EL (cell line): ENCODE measurements at places on chromosomes 2 and 18.
A peak's percentile ranks its signal among the peaks of the same experiment; 100 is the strongest.

GRCh38 chr2:59389240-59389639 lies 1148.1 kb upstream of the FANCL start:
- DNase-seq, result peak; percentile 0

DNA sequence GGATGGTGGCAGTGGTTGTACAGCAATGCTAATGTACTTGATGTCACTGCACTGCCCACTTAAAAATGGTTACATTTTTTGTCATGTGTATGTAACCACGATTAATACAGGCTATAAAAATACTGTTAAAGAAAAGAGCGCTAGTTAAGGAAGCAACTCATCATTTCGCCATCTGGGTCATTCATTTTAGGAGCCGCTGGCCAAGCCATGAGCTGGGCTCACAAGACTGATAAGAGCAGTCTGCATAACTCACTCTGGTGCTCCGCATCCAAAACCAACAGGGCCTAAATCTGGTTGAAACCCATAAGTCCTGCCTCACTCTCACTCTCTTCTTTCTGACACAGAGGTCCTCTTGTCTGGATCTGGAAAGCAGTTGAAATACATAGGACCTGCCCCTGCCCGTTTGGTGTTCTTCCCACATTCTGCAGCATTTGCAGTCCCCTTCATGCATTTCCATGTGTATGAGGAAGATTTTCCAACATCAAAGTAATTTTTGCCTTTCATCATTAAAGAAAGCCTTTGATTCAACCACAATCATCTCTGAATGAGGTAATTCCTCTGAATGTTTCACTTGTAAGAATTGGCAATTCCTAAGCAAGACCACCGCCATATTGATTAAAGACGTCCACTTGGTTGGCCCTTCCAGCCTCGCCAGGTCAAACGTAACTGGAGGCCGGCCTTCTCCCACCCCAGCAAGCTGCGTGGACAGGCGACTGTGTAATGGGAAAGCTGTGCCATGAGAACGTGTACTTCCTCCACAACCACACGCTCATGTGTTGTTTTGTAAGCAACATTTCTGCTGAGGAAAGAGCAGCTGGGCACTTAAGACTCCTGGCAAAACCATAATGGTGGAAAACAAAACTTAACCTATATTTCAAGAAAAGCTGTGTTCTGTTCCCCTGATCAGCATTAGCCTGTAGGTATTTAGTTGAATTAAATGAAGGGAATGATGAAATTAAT lies 112.2 kb downstream of the VAPA start:
- DNase-seq, result no peak

- peak; percentile 97 for DNase-seq
These were observed 228.7 kb upstream of the SIX2 start for GRCh38 chr2:45237850-45238542.

GRCh38 chr18:12397793-12398192 lies 9.9 kb upstream of the PRELID3A start:
- DNase-seq, result no peak

- no peak for DNase-seq
These were observed 8.0 kb downstream of the ATP9B start for GRCh38 chr18:79077181-79077580.

- no peak for DNase-seq
These were observed 121.5 kb downstream of the LPIN1 start for GRCh38 chr2:11867926-11868325.

- peak; percentile 25 for DNase-seq
These were observed 57.9 kb downstream of the NXPH2 start for GRCh38 chr2:138722316-138722715.

DNA sequence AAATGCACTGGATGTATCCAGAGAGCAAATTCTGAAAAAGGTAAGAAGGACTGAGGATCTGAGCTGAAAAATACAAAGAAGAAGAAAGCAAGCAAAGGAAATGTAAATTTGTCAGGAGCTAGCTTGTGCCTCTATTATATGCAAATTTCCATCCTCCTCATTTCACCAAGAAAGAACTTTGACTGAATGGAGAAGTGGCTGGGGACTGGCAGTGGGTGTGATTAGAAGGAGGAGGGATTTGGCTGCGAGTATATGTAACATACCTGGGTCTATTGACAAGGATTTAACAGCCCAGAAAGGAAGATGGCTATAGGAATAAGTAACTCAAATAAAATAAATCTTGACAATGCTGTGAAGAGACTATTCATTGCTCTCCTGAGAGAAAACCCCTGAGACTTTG lies 19.4 kb upstream of the RIT2 start:
- no peak for DNase-seq

GRCh38 chr2:236236559-236237452 lies 27.4 kb downstream of the ASB18 start:
- DNase-seq, result no peak

DNA sequence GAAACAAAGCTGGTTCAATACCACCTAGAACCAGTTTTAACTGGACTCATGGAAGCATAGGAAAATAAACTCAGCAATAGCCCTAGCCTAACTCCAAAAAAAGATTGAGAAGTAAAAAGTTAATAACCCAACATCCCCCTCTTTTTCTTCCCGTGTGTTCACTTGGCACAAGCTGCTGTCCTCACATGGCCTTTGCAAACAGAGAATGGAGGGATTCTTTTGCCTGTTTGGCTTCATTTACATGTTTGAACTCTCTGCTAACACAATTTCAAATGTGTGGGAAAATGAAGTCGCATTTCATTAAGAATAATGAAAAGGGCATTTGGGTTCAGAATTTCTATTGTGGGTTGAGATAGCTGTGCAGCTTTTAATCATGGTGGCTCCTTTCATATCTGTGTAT lies 589.2 kb upstream of the LRRTM1 start:
- no peak for DNase-seq

- no peak for DNase-seq
These were observed 669.7 kb downstream of the SLC4A3 start for GRCh38 chr2:220297093-220297492.

- no peak for DNase-seq
These were observed 378 bp upstream of the IAH1 start for GRCh38 chr2:9473985-9474360.

DNA sequence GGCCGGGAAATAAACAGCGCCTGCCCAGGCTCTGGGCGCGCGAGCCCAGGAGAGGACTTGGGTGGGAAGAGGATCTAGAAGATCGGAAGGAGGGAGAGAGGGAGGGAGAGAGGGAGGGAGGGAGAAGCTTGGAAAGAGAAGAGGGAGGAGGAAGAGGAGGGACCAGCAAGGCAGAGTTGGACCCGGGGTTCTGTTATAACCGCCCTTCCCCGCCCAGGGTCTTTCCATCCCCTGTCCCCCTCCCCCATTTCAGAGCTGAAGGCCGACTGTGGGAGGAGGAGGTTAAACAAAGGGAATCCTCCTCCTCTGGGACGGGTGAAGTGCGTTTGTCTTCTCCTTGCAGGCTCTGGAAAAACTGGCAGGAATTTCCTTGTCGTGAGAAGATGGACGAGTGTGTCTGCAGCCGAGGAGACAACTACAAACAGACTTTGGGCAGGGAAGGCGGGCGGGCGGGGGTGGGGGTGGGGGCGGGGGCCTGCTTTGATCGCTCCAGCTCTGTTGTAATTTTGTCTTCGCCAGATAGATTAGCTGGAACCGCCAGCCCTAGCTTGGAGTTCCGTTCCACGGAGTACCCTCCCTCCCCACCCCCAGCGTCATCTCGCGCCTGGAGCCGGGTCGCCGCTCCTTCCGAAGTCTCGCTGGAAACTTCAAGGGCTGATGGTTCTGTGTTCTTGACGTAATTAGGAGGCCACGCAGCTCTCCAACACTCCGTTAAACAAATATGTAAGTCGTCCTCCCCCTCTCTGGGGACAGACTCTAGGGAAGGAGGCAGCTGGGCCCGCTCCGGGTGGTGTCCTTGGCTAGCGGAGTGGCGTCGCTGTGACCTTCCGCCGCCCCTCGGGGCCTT lies 6.4 kb upstream of the SP9 start:
- no peak for DNase-seq

GRCh38 chr2:173191601-173192000 lies 116.0 kb downstream of the MAP3K20 start:
- peak; percentile 53 for DNase-seq

DNA sequence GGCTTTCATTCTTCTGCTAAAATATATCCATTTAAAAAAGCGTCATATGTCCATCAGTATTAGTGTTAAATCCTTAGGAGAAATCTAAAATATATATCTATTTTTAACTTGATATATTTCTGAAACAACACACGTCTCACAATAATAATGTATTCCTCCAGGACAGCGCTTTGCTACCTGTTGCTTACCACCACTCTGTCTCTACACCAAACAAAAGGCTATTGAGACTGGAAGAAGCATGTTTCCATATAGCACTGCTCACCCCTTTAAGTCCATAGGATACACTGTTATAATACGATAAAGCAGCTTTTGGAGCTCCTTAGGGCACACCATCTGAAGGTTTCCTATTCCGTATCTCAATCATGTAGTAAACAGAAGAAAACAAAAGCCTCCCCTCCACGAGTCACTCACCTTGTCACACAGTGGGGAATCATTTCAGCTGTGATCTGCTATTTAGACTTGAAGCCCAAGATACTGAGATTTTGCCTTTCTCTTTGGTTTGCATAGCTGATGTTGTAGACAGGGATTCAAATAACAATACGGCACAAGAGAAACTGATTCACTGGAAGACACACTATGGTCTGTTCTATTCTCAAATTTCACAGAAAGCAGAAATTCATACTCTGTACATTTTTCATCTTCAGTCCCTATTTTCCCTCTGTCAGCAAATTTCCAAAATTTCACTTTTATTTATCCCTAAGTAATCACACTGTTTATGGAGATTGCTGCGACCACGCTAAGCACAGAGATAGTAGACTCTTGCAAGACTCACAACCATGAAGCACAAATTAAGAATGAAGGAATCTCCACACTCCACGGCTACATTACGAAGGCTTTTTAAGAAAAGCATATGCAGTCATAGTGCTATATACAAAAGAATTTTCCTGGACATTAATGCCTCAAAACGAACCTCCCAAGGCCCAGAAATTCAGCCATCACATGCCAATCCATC lies 187.1 kb downstream of the TCF4 start:
- peak; percentile 35 for DNase-seq

- no peak for DNase-seq
These were observed 82.7 kb downstream of the TANC1 start for GRCh38 chr2:159051133-159051532.

GRCh38 chr2:17303054-17303453 lies 215.2 kb downstream of the RAD51AP2 start:
- no peak for DNase-seq

GRCh38 chr18:25231327-25231691 lies 120.7 kb downstream of the ZNF521 start:
- no peak for DNase-seq

GRCh38 chr2:123808243-123808642 lies 216.8 kb upstream of the CNTNAP5 start:
- DNase-seq, result no peak

GRCh38 chr2:55054106-55054875 lies 4.0 kb upstream of the RTN4 start:
- no peak for DNase-seq

- no peak for DNase-seq
These were observed 1023.2 kb downstream of the BCL11A start for GRCh38 chr2:59530258-59530657.
